ENCODE measurements at places on chromosomes 16 and 17. TPM values are rescaled to one million over a fixed set of nuclear protein-coding genes. Genes with fewer than 3 reads are reported as not detected.

GRCh38 chr17:50129353-50129727 is 620 bp downstream of the SAMD14 start:
- no peak for DNase-seq

The CD68 gene
- total RNA-seq: 37.7 TPM

The SYCE1L gene
- total RNA-seq: 4.8 TPM

GRCh38 chr17:79918581-79919163 is 79.4 kb upstream of the CBX4 start:
- DNase-seq: no peak

GRCh38 chr17:73910206-73910605 is 266.0 kb upstream of the SDK2 start:
- no peak for DNase-seq

DNA sequence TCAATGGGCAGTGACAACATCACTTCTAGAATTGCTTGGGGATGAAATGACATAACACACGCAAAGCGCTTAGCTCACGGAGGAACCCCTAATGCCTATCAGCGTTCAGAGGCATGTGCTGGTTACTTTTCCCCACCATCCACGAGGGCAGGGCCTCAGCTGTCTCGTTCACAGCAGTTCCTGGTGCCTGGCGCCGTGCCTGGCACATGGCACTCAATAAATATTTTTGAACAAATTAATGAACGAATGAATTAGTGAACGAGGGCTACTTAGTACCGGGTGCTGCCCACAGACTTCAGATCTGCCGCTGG is 14.1 kb upstream of the CIBAR2 start:
- DNase-seq: no peak
